ENCODE measurements at places on chromosomes 3 and 15.

- ATAC-seq: peak; percentile 83
Measured at GRCh38 chr15:44633603-44634002, 29.9 kb downstream of the SPG11 start.

DNA sequence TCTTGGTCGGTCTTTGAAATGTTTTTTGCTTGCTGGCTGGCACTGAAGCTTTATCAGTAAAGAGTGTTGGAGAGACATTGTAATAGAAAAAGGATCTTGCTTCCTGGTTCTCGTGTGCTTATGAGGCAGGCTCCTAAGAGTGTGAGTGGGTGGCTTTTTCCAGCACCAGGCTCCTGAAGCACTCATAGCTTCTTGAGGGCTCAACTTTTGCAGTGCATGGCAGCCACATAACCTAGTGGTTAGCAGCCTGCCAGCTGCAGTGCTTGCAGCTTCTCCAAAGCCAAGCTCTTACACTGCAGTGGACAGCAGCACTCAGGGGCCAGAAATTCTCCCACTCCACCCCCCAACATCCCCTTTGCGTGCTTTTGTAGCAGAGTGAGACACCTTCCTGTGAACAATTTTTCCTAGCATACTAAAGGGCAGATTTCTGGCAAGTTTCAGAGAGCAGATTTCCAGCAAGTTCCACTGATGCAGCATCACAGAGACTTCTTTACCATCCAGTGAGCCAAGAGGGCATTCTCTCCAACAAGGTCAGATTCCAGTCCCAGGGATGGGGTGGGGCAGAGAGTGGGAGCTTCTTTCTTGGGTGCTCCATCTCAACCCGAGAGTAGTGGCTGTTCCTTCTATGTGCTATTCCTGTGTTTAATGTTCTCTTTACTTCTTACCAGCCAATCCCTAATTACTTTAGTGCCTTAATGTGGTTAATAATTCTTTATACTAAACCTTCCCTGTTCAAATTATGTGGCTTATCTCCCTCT, 15.8 kb upstream of the ARHGEF26 start:
- no peak for ATAC-seq

GRCh38 chr3:45227946-45228345, 1.9 kb upstream of the TMEM158 start:
- no peak for ATAC-seq

- no peak for ATAC-seq
Measured at GRCh38 chr3:150663461-150663860, 40.3 kb downstream of the ERICH6 start.

DNA sequence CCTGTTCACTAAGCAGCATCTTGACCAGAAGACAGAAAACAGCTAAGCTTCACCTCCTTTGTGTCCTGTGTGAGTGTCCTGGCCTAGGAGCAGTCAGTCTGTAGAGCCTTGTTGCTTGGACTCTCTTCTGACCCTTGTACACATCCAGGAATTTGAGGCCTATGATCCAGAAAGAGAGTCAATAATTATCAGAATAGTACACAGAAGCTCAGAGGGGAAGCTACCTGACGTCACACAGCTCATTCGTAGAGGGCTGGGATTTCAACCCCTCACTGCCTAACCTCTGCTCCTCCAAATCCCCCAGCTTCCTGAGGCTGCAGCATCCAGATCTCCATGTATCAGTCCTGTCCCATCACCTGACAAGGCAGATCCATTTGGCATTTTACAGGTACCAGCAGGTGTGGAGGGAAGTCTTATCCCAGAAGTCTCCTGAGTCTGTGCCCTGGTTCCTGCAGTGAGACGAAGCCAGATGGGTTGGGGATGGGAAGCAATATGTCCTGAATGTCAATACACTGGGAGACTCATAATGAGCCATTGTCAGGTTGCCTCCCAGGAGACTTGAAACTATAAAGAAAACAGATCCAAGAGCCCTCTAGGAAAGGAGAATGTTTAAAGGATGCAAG, 203.1 kb downstream of the MINAR1 start:
- ATAC-seq: no peak

DNA sequence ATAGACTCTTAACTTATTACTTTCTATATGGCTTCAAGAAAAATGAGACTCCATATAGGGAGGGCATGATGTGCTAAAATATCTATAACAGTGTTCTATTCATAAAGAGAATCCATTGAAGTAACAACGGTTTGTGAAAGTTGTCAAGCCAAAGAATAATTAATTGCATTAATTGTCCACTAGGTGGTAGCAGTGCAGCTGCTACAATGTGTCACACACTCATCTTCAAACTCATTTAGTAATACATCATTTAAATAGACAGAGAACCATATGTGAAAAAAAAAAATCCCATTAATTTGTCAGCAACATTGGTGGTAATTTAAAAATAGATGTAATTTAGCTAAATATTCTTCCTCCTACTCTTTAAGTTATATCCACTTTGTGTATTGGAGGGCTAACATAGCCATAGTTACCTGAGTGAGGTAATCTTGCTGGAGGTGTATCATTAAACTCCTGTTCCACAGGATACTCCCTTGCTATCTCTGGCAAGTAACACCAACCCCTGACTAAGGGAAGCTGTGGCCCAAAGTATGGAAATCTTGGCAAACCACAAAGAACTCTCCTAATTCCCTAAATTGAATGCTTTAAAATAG, 3.7 kb upstream of the CPA3 start:
- ATAC-seq: peak; percentile 40

GRCh38 chr15:85589851-85590250, 204.9 kb downstream of the KLHL25 start:
- no peak for ATAC-seq

GRCh38 chr15:41989573-41990242, 17.4 kb upstream of the EHD4 start:
- ATAC-seq: peak; percentile 92
